ENCODE measurements at places on chromosomes 11 and 22. TPM values are rescaled to one million over a fixed set of nuclear protein-coding genes. Genes with fewer than 3 reads are reported as not detected.

DNA sequence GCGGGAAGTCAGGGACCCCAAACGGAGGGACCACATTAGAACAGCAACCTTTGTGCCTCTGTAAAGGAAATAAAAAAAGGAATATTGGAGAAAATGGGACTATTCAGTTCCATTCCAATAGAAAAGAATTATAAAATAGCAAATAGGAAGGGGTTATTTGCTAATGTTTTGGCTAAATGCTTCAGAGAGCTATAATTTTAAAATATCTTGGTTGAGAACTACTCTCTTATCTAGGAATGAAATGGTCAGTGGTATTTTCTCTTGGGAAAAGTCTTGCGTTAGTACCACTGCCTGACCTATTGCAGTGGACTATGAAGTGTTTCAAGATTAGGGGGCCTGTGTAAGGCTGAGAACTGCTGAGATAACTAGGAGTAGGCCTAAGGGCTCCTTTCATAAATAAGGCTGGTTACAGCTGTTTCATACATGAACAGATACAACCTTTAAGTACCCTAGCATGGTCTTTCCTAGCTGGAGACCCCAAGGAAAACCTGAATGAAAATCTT lies 6.9 kb upstream of the WEE1 start:
- no peak for DNase-seq

- no peak for DNase-seq
Measured at GRCh38 chr22:28560046-28560742, 119.4 kb downstream of the TTC28 start.

LRRC32 gene
- not detected for total RNA-seq

PRR33 gene
- not detected for total RNA-seq

DNA sequence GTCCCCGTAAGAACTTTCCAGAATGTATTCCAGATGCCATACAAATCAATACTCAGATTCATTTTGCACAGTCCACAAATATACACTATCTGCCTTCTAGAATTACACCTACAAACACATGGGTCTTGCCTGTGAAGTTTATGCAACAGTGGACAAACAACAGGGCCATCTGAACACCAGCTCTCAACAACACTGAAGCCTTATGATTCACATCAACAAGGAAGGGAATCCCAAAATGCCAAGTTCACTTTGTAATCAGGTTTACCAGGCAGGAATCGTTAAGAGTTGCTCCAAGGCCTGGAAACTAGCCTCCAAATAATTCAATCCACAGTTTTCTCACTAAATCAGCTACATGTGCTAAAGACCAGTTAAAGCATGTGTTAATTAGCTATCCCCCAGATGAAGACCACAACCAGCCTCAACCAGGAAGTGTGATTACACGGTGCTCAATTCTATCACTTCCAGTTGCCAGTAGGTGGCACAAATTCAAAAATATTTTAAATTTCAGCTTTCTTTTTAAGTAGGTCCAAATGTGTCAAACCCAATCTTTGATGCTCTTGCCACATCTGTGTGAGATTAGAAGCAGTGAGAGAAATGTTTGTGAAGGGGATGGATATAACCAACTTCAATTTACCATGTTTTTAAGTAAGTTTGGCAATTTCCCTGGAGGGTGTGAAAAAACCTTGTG lies 139.1 kb upstream of the BDNF start:
- DNase-seq, result no peak

DCHS1 gene
- total RNA-seq, result 5.4 TPM

MAPK8IP2 gene
- 2.2 TPM for total RNA-seq

GRCh38 chr22:22930222-22930497 lies 42.5 kb downstream of the IGLL5 start:
- DNase-seq, result no peak

DNA sequence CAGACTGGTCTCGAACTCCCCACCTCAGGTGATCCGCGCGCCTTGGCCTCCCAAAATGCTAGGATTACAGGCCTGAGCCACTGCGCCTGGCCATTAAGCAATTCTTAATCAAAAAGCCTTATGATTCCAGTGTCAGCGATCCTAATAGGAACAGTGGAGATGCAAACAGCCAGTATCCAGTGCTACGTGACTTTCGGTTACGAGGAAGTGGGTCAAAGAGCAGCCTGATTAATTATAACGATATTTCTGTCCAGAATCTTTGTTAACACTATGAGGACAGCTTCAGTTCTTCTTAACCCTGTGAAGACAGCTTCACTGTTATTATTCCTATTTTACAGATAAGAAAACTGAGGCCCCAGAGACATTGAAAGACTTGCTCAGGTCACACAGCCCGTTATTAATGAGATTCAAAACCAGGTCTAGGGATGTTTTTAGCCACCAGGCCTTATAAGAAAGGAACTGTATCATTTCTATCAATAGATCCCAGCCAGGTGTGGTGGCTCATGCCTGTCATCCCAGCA lies 17.3 kb upstream of the HMOX1 start:
- DNase-seq, result no peak

OR52M1 gene
- total RNA-seq, result not detected

DNA sequence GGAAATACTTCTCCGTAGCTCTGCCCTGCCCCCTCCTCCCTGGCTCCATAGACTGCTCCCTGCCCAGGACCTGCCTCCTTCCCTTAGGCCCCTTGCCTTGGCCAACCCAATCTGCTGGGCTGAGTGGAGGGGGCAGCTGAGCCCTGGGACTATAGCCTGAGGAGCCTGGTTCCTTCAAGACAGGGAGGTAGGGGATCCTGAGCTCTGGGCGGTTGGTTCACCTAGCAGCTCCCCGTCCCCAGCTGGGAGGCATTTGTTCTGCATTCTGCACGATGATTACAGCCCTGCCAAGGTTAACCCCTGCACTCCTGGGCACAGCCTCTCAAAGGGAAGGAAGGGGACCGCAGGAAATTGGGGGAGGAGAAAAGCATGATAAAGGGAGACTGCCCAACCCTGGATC lies 3.6 kb upstream of the CDC42EP1 start:
- DNase-seq, result no peak

- DNase-seq, result no peak
Measured at GRCh38 chr11:10498426-10499250, 42.3 kb downstream of the RNF141 start.

DNA sequence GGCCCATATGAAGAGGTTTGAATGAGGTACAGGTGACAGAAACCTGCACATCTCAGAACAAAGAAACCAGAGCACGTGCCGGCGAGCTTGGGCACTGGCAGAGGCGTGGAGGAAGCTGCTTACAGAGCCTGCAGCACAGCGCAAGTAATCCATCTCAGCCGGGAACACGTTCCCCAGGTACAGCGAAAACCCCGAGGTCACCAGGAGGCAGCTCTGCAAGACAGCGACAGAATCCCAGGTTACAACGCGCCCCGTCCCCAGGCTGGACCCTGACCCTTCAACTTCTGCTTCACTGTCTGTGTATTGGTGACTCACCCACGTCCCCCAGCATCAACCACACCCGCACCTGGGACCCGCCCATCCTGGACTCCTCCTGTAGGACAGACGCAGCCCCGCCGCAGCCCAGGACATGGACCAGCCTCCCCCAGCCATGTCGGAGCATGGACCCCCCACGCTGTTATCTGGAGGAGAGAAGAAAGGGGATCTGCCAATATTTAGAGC lies 2.2 kb downstream of the MLC1 start:
- DNase-seq, result no peak

DNA sequence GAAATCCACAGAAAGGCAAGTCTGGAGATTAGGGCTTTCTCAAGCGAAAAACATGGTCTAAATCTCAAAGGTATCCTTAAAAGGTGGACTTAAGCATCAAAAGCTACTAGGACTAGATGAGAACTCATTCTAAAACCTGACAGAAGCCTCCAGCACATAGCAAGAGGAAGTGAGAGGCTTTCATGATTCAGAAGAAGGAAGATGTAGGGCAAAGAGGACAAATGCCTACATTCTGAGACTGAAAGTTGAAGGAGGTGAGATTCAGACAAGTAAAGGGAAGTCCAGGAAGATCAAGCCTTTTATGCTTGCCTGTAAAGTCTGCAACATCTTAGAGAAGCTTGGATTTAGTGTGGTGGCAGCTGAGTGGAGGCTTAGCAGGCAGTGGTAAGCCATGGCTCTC lies 98.9 kb downstream of the PGR start:
- DNase-seq, result no peak

DNA sequence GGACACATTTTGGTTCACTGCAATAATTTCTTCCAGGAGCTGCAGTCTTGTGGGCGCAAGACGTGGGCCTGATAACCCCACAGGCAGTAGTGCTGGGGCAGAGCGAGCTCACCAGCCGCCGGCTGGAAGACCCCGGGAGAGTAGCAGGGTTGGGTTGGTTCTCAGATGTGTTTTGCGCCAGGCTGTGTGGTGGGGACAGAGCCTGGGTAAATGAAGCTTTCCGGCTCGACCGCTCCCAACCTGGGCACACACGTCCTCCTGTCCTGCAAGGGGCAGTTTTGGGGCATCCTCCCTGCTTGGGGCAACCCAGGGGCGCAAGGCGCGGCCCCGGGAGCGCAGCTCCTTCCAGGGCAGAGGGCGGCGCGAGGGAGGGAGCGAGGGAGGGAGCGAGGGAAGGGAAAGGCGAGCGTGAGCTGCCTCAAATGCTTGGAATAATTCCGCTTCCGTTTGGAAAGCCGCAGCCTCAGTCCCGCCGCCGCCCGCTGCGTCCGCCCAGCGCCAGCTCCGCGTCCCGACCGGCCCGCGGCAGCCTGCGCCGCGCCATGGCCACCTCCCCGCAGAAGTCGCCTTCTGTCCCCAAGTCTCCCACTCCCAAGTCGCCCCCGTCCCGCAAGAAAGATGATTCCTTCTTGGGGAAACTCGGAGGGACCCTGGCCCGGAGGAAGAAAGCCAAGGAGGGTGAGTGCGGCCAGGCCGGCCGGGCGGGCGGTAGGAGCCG lies at the start of gene PARVA:
Gene PARVA, plus strand, starts transcription at position 466 of the 718 bp plus-strand sequence. Its CDS starts 77 bp downstream, at position 543.
- DNase-seq, result peak; percentile 87

DNA sequence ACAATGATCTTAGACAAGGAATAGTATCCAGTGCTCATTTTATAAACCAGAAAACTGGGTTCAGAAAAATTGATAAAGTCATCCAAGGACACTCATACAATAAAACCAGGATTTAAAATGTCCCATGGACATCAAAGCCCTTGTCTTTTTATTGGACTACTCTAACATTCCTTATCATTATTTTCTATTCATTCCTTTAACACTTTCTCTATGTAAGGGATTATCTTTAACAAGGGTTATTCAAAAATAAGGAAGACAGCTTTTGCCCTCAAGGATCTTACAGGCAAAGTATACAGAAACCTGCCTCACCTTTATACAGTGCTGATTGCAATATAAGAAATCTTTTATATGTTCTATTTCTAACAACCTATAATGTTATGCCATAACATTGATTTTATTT lies 790.8 kb downstream of the DLG2 start:
- DNase-seq, result no peak

CBLIF gene
- total RNA-seq, result not detected

SHANK2 gene
- 0.49 TPM for total RNA-seq

GRCh38 chr11:112837162-112837826 lies 123.9 kb upstream of the NCAM1 start:
- DNase-seq, result peak; percentile 7

NRXN2 gene
- total RNA-seq, result 4.2 TPM

GRCh38 chr22:47110817-47111443 lies 348.5 kb downstream of the TBC1D22A start:
- no peak for DNase-seq

GRCh38 chr22:49855251-49855911 lies 1.7 kb downstream of the ZBED4 start:
- no peak for DNase-seq

SYT13 gene
- not detected for total RNA-seq

- no peak for DNase-seq
Measured at GRCh38 chr11:64009710-64010109, 23.5 kb downstream of the OTUB1 start.

ARHGEF17 gene
- total RNA-seq, result 10.9 TPM

TMPRSS4 gene
- not detected for total RNA-seq

DNA sequence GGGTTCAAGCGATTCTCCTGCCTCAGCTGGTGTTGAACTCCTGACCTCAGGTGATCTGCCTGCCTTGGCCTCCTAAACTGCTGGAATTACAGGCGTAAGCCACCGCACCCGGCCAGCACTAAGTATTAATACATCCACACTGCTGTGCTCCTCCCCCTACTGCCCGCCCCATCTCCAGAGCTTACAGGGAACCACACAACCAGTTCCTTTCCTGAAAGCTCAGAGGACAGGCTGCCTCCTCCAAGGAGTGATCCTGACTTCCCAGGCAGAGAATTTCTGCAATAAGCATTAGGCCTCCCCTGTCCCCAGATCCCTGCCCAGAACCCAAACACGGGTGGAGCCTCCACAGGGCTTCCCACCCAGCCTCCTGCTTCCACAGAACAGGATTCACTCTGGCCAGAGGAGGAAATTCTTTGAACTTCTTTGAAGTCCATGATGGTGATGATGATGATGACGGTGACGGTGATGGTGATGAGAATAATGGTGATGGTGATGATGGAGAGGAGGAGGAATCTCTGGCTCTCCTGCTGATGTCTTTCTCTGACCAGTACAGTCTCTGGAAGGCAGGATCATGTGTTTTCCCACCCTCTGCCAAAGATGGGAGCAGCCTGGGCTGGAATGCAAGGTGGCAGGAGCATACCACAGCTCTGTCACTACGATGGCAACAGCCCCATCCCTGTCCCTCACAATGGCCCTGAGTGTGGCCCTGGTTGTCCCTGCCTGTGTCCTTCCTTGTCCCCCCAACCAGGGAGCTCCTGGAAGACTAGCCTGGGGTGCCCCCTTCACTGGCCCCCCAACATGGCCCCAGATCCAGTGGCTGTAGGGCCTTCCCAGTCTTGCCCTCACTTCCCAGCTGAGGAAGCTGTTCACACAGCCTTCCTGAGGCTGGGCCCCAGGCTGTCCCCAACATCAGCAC lies 33.5 kb upstream of the CSNK1E start:
- no peak for DNase-seq

DNA sequence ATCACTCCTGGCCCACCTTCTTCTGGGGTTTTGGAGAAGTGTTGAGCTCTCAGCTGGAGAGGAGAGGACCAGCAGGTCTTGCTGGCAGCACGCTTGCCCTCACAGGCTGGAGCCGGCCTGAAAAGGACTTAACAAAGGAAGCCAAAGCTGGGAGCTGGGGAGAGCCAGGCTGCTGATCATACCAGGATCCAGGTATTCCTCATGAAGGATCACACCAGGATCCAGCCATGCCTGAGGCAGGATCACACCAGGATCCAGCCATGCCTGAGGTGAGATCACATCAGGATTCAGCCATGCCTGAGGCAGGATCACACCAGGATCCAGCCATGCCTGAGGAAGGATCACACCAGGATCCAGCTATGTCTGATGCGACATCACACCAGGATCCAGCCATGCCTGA lies 17.0 kb downstream of the MRGPRD start:
- DNase-seq, result no peak
